T-helper 9 cell (primary cell): ENCODE measurements at places on chromosomes 13 and 19.
A peak's percentile ranks its signal among the peaks of the same experiment; 100 is the strongest.

GRCh38 chr13:90547272-90547790 lies 800.2 kb upstream of the MIR17HG start:
- no peak for DNase-seq

DNA sequence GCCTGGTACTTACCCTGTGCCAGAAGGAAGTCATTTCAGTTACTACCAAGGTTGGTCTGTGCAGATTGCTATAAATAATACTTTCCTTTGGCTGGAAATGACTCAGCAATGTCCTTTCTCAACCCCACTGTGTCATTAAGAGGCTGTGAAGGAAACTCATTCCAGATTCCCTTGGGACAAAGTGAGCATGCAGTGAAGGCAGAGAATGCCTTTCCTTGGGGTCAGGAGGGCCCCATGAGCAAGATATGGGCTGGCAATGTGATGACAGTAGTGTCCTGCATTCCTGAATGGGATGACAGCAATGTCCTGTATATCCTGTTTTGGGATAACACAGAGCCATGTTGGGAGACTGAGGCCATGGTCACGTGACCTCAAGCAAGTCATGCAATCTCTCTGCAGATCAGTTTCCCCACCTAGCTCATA lies 213.1 kb upstream of the TMTC4 start:
- no peak for DNase-seq

DNA sequence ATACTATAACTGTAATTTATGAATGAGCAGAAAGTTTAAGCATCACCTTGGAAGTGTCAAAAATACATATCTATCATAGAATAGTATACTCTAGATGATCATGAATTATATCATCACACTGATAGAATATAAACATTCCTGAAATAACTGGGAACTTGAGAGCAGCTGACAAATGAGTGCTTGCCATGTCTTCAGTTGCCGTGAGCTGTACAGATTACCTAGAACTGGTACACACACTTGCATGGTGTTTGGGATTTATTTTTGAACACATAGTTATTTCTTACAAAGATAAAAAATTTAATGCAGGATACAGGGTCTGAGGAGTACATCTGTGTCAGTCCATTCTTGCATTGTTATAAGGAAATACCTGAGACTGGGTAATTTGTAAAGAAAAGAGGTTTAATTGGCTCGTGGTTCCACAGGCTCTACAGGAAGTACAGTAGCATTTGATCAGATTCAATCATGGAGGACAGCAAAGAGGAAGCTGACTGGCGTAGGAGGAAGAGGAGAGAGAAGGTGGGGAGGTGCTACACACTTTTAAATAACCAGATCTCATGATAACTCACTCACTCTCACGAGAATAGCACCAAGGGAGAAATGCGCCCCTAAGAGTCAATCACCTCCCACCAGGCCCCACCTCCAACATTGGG lies 60.4 kb upstream of the MBNL2 start:
- DNase-seq, result no peak

- no peak for DNase-seq
These were observed 5.2 kb downstream of the MAP2K7 start for GRCh38 chr19:7908742-7909461.

DNA sequence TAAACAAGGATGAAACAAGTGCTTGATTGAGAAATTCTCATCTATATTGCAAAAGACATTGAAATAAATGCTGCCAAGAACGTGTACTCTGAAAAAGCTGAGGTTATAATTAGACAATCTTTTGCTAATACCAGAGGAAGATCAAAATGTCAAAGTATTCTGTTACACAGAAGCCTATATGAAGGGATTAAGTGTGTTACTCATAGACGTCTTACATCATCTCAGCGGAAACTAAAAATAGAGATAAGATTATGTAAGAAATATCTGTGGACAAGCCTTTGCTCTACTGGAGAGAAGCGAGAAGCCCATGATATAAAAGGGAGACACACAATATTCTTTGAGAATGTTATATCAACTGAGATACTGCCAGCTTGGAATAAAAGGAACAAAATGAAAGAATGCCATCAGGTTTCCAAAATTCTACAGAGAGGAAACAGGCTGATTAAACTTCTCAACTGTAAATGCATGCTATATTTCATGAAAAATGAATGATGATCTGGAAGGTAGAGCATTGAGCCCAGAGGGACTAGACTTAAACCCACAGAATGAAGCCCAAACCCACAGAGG lies 699.0 kb downstream of the GPC5 start:
- no peak for DNase-seq

- DNase-seq, result no peak
These were observed 61.0 kb upstream of the SHISA2 start for GRCh38 chr13:26112843-26113242.

DNA sequence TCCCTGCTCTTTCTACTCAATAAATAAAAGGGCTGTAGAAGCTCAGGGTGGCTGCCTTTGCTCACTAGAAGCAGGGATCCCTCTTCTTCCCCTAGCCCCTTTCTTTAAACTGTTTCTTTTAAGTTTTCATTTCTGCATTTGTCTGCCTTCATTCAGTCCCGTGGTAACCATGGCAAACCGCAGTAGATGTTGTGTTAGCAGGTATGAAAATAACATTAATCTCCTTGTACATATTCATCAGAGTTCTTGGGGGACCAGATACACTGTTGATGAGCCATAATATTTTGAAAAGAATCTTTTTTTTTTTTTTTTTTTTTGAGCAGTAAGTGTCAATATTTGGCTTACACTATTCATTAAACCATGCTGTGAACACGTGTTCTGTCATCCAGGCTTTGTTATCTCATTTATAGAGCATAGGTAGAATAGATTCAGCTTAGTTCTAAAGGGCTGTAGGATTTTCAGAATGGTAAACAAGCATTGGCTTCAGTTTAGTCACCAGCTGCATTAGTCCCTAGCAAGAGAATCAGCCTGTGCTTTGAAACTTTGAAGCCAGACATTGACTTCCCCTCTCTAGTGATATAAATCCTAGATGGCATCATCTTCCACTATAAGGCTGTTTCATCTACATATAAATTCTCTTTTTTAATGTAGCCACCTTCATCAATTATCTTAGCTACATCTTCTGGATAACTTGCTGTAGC lies 59.4 kb upstream of the SPRY2 start:
- DNase-seq, result no peak

- DNase-seq, result no peak
These were observed 2.9 kb downstream of the EDNRB start for GRCh38 chr13:77915686-77916085.

DNA sequence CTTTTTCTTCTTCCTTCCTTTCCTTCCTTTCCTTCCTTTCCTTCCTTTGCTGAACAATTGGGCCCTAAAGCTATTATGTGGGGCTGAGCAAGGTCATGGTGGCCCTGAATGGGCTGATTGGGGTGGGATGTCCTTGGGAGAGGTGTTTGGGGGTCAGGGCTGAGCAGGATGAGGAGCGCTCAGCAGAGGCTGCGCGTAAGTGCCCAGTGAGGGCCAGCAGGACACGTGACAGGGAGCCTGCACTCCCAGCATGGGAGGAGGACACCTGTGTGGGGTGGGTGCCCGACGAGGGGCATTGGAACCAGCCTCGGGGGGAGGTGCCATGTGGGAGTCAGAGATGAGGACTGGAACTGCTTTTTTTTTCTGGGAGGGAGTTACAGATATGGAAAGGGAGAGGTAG lies 5.4 kb upstream of the LGALS7 start:
- DNase-seq, result no peak

DNA sequence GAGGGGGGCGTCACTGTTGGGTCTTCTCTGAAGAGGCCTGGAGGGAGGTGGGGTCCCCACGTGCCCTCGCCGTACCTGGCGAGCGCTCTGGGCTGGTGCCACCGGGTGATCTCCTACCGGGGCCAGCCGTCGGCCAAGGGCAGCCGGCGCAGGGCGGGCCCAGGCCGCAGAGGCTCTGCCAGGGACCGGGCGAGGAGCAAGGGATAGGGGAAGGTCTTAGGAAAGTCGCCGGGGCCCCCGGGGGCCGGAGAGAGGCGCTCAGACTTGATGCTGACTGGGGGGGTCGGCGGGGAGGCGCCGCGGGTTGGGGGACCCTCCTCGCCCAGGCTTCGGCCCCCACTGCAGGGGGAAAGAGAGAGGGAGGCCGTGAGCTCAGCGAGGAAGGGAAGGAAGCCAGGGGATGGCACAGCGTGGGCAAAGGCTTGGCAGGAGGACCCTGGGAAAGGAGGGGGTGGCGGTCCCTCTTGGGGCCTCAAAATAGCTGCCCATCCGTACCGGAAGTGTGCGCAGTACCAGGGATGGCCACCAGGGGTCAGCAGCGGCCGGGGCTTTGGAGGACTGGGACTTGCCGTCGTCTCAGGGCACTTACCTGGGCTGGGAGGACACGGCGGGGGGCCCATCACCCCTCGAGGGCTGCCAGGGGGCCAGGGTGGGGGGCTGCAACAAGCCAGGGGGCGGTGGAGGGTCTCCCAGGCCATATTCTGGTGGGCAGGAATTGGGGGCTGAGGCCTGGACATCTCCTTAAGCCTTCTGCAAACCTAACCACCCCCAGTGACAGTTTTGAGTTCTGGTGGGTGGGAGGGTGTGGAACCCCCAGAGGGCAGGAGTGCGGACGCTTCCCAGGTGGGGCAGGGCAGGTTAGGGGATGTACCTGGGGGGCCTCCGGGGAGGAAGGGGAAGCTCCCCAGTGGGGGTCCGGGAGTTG lies 7.7 kb upstream of the TMEM161A start:
- peak; percentile 89 for DNase-seq
